ENCODE measurements at places on chromosomes 2 and 18.

DNA sequence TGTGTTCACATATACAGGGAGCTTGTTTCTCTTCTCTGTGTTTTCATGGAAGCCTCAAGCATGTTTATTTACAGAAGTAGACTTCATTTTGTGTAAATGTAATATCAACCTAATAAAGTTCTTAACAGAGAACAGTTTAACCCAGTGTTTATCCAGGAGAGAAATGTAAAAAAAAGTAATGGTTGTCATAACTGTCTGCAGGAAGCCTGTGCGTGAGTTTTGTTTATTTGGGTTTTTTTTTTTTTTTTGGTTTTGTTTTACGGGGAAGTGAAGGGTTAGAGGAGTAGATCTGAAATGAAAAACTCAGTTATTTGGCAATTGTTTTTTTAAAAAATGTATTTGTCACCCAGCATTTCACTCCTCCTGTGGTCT lies 124.7 kb downstream of the RAPGEF4 start:
- DNase-seq = no peak

DNA sequence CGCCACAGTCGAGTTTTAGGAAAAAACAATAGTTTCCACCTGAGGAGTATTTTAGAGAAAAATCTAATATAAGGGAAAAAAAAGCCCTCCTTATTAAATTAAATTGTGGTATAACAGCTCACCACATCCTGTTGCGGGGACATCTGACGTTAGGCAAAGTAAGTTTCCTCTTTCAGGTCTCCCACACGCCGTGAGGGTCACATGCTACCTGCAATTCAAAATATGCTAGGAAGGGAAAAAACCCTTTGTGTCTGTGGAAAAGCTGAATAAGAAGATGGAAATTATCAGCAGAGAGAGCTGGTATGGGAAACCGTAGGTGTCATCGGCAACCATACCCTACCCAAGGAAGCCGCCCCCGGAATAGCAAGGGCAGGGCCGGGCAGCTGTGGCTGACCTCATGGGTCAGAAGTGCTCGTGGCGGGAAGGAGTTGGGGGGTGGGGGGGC lies 128.0 kb downstream of the NFATC1 start:
- DNase-seq = no peak

DNA sequence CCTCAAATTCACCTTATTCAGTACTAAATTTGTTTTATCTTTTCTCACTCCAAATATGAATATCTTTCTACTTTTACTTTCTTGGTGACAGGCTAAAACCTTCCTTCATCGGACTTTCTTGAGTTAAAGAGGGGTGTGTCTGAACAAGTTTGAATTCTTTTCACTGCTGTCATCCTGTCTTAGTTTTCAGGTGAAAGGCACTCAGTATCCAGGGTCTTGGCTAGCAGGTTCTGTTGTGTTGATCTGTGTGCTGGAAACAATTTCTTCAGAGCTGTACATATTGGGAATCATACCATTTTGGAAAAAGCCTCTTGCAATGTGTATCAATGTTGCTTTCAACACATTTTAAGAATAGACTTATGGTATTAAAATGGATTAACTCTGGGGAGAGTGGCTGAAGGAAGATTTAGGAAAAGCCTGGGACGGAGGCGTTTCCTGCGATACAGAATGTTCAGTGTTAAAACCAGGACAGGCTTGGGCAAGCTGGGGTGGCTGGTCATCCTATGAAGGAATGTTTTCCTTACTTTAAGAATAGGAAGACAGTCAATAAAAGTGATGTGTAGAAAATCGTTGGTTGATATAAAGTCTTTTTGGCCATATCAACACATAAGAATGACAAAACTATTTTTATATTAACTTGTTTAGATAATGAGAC lies 350.7 kb upstream of the SPRED2 start:
- DNase-seq = no peak

- DNase-seq = peak; percentile 11
Observed at GRCh38 chr2:232022718-232023117, 61.2 kb downstream of the DIS3L2 start.

Data from fibroblast of upper back skin (primary cell).